GM12891 (cell line): ENCODE measurements at places on chromosomes 3 and 15.

DNA sequence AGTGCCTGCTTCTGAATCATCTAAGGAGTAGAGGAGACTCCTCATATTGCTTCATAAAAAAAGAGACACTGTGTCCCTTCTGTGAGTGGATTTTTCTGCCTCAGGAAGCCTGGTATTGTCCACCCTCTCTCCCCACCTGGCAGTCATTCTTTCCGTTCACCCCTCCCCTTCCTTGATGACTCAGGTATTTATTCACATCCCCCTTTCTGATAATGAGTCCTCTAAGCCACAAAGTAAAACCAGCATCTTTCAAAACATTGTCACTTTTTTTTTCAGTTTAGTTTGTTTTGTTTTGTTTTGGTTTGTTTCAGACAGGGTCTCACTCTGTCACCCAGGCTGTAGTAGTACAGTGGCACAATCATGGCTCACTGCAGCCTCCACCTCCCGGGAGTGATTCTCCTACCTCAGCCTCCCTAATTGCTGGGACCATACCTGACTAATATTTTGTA is 65.2 kb upstream of the UBE2E1 start:
- DNase-seq: no peak

GRCh38 chr15:51838270-51838669 is 8.8 kb downstream of the TMOD3 start:
- DNase-seq: no peak

GRCh38 chr3:188792793-188793192 is 379.0 kb upstream of the TPRG1 start:
- DNase-seq: no peak

- DNase-seq: no peak
Measured at GRCh38 chr3:11662392-11662990, 18.8 kb upstream of the VGLL4 start.

DNA sequence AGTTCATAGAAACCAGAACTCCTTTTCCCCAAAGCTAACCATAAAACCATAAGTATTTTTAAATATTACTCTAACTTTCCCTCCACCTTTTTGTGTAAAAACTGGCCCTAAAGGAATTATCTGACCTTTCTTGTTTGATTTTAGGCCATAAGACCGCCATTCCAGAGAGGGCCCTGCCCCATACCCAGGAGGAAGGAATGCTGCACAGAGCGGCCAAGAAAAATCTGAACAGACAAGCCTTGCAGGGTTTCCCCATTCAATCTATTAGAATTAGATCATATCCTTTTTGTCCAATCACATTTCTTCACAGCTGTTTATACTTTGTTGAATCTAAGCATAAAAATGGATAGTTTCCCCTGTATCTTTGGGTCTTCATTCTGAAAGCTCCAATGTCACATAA is 97.1 kb downstream of the B3GALNT1 start:
- no peak for DNase-seq

DNA sequence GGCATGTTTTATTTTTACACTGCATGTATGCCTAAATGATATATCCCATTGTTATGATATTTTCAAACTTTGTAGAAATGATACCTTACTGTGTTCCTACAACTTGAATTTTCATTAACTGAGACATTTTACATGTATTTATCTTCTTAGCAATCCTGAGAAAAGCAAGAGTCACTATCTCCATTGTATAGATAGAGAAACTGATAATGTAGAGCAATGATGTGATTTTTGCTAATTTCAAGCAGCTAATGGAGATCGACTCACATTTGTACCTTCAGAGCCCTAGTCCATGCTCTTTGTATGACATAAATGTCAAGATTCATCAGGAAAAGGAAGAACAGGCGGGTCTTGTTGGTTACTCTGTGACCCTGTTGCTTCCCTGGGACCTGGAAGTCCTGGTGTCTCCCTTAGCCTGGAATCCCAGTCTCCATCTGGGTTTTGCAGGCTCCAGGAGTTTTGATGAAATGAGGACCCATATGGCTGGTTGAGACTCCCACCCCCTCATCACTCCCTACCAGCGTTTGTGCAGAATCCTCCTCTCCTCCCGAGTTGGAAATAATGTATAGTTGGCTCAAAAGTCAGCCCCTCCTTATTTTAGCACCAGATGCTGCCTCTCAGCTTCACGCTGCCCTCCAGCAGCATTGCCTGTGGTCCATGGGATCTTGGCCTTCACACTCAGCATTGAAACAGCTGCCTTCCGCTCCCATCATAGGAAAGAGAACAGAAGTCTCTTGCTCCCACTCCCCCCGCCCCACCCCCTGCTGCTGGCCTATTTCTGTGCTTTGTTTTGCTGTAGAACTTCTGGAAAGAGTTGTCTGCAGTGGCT is 67.1 kb downstream of the APBA2 start:
- no peak for DNase-seq
